ENCODE measurements at places on chromosomes 16 and 17.

- DNase-seq: no peak
These were observed 14.6 kb downstream of the DHRS7B start for GRCh38 chr17:21141331-21141730.

DNA sequence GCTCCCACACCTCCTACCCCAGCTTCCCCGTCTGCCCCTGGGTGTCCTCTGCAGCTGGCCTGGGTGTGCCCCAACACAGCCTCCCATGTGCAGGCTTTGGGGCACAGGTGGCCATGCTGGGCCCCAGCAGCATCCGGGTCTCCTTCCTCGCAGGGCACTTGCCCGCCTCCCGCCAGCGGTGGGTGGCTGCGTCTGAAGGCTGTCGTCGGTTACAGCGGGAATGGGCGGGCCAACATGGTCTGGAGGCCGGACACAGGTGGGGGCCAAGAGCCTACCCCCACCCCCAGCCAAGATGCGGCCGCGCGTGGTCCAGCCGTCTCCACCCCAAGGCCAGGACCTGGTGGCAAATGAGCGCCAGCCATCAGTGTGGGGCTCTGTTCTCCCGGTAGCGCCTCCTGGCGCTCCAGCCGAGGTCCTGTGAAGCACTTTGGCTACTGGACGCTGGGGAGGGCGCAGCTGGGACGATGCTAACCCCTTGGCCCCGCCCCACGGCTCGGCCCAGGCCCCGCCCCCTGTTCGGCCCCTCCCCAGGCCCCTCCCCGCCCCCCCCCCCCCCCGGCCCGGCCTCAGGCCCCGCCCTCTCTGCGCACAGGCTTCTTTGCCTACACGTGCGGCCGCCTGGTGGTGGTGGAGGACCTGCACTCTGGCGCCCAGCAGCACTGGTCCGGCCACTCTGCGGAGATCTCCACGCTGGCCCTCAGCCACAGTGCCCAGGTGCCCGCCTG, 7.3 kb upstream of the RHOT2 start:
- peak; percentile 60 for DNase-seq

GRCh38 chr17:74645010-74645409, 21.5 kb upstream of the CD300E start:
- no peak for DNase-seq

DNA sequence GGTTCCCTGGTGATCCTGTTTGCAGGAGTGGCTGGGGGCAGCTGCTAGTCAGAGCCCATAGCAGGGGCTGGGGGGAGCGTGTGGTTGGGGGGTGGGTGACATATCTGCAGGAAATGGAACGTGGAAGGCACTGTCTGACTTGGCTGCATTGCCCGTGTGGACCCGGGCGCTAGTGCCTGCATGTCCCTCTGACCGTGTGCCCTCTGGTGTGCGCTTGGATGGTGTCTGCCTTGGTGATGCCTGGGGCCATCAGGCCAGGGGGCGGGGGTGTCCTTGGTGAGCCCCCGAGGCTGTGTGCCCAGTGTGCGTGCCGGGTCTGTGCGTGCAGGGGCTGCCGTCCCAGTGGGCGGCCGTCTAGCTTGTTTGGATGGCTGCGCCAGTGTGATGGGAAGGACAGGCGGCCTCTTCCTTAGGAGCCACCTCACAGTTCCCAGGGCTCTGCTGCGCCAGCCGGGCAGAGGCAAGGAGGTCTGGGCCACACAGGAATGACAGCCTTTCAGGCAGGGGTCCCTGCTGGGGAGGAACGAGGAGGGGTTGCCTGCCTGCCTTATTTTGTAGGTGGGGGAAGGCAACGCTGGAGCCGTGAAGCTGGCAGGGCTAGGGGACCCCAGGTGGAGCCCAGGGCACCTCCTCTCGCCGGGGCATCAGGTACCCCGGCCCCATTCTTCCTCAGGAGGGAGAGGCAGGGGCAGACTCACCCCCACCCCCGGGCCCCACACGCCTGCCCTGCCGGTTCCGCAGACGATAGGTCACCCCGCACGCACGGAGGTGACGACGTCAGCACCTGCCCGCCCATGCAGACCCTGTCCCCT, 693 bp downstream of the NDRG4 start:
- DNase-seq: no peak

DNA sequence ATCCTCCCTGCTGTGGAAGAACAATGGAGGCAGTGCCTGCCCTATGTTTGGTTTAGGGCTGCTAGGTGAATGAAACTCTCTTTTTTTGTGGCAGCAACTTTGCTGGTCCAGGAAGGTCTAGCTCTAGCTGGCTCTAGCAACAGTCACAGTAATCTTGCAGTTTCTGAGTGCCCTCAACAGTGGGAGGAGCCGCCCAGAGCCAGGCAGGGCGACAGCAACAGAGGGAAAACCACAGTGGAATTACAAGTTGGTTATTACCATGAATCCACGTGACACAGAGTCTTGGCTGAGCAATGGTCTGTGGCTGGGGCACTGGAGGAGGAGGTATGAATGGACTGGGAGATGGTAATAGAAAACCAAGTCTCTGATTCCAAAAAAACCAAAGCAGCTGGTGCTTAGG, 10.3 kb downstream of the HSPB9 start:
- peak; percentile 71 for DNase-seq

DNA sequence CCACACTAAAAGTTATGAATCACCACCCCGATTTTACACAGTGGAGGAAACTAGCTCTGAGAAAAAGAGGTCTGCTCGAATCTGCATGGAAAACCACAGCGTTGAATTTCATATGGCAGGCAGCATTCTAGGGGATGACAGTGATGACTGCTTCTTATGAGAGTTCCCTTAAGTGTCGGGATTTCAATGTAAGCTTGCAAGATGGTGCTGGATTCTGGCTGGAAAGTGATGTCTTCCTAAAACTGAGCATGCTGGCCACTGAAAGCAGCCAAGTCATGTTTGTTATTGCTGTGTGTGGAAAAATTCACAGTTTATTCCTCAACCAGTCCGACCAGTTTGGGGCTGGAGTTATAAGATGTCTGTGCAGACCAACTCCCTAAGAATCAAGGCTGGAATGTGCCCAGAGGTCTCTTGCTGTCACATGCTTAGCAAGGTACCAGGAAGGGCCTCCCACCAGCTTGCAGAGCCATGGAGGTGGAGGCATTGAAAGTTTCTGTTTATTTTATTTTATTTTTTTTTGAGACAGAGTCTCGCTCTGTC, 37.2 kb upstream of the GAN start:
- no peak for DNase-seq
